ENCODE measurements at places on chromosomes 16 and 17.

DNA sequence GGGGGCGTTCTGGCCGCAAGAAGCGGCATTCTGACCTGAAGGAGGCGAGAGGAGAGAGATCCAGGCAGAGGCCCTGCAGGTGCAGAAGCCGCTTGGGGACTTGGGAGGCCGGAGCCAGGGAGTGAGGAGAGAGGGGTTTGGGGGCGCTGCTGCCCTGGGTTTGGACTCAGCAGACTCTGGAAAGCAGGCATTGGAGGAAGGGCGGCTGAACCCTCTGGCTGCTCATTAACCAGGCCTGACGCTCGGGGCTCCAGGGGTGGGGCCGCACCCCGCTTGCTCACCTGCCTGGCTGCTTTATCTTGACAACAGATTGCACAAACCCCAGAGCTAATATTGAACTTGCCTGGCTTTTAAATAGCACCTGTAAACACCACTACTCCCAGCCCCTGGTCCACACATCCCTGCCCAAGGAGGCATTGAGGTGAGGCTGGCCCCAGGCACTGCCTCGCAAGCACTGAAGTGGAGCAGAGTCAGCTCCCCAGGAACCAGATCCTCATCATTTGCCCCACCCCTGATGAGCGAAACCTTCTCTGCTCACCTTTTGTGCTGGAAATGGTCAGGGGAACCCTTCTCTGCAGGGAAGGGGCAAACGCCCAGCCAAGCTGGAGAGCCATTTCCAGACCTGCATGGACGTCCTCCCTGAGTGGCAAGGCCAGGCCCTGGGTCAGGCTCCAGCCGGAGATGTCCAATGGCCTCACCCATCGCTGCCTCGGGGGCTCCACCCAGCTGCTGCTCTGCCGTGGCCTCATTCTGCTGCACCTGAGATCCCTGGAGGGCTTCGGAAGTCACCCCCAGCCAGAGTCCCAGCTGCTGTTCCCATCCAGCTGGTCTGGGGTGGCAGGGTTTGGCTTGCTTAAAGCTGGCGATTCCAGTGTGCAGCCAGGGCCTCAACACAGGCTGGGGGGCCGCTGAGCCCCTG is 190.2 kb upstream of the GSE1 start:
- DNase-seq: no peak

DNA sequence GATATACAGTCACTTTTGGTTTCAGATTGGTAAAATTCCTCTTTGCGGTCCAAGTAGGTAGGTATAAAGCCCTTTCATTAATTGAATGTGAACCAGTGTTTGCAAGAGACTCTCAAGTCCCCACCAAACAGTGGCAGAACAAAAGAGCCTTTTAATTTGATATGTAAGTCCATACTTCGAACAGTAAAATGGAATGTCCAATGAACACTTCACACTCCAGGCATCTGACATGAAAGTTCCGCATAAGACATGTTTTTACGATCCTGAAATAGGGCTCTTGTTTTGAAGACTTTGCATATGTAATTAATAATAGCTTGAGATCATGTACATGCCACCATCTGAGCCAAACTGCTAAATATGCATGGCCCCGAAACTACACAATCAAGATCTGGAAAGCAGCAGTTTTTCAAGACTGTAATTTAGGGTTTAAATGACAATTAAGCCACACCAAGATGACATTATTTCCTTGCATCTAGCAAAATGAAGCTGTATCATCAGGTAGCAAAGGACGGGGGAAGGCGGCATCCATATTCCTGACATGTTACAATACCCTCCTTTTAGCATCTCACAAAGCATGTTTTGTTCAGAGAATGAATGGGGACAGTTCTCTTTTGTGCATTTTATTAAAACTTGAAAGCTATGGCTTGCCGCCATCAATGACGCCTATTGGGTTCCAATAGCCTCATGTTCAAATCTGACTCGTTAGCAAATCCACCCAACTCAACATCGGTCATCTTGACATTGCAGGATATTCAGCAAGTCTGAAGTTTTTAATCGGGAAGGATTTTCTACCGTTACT is 39.4 kb downstream of the LITAF start:
- no peak for DNase-seq

DNA sequence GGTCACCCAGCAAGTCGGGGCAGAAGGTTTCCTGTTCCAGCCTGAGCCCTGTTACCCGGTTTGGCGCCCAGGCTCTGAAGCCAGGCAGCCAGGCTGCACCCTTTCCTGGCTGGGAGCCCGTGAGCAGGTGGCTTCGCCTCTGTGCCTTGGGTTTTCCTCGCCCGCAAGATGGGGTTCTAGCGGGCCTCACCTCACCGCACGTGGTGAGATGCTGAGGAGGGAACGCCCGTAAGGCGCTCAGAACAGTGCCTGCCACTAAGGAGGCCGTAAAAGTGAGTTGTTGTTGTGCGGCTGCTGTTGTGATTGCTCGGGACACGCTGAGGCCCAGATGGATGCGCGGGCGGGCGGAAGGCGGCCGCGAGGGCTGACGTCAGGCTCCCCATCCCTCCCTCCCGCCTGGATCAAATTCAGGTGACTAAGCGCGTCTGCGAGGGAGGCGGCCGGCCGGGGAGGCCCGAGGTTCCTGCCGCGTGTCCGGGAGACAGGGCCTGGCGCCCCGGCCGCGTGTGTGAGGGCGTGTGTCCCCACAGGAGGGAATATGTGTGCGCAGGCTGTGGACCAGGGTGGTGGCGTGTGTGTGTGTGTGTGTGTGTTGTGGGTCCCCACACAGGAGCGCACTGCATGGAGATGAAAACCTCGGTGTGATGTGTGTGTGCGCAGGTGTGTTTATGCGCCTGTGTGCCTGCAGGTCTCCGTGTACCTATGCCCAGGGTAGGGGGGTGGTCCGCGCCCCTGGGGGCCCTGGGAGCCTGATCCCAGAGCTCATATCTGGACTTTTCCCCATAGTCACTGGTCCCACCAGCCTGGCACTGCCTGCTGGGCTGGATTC is 4.3 kb downstream of the CAMKK1 start:
- no peak for DNase-seq

- DNase-seq: no peak
Measured at GRCh38 chr17:43587647-43588046, 41.5 kb upstream of the ETV4 start.

DNA sequence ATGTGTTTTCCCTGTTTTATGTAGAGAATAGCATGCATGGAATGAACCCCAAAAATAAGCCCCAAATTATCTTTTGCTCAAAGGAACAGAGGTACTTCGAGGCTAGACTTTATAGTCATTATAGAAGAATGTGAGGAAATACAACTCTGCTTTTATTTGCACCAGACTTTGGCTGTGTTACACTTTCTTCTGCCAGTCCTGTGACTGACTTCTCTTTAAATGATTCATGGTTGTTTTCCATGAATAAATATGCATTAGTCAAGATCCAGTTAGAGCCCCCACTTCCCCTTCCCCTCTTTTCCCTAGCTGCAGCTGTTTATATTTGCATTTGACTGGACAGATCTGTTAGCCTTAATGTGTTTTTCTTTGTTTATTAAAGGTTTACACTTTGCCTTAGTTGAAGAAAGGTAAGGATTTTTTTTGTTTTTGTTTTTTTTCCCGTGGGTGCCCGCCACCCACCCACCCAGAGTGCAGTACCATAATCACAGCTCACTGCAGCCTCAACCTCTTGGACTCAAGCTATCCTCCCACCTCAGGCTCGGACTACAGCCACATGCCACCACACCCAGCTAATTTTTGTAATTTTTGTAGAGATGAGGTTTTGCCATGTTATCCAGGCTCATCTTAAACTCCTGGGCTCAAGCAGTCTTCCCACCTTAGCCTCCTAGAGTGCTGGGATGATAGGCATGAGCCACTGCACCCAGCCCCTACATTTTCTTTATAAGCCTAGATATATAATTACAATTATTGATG is 152.6 kb downstream of the CYB561 start:
- DNase-seq: no peak

GRCh38 chr16:920051-920681 is 50.6 kb downstream of the LMF1 start:
- no peak for DNase-seq

DNA sequence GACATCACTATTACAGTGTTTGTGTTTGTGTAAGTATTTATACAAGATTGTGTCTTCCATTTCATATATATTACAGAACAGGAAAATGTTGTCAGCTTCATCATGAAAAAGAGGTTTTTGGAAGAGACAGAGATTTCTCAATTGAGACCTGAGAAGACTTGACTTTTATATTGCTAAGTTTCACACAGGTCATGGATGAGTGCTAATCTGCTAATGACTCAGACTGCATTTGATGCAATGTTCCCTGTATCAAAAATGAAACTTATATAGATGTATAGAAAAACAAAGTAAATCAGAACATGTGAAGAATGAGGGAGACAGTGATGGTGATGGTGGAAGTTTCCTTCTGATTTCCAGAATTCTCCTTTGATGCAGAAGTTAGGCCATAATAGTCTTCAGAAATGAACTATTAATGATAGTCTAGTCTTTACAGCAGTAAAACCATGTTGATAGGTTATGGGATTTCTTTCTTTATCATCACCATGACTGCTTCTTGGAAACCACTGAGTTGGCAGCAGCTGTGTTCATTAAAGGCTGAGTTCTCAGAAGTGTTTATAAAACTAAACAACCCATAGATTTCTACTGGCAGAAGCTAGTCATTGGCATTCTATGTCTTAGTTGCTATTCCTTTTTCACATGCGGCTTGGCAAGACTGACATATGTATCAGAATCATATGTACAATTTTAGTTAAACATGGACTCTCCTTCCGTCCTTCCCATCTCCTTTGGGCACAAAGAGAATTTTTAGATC is 56.1 kb downstream of the PCTP start:
- DNase-seq: no peak

DNA sequence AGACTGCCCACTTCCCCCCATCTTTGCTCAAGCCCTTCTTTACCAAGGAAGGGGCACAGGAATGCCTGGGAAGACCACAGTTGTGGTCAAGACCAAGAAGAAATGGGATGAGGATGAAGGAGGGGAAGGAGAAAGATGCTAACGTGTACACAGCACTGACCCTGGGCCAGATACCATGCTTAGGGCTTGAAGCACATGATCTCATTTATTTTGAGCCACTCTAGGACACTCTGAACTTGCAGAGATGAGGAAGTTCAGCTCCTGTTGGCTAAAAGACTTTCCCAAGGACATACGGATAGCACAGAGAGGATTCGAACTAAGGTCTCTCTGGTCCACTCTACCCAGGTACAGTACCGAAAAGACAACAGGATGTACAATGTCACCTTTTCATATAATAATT is 42.6 kb downstream of the PIK3R5 start:
- no peak for DNase-seq

- no peak for DNase-seq
Measured at GRCh38 chr17:29825604-29826003, 104.4 kb downstream of the SSH2 start.

DNA sequence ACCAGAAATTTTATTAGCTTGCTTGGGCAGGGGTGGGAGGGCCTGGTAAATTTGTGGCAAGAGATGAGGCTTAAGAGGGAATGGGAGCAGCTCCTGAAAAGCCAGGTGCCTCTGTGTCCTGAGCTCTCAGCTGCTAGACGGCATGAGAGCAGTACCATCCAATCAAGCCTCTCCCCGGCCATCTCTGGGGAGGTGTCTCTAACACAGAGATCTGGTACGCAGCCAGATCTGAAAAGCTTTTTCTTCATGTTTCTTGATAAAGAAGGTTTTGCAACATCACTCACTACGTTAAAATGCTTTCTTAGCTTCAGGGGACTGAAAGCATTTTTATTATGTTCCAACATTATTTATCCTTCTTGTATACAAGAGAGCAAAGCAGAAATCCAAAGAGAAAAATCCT is 488.2 kb downstream of the RBFOX1 start:
- DNase-seq: no peak

DNA sequence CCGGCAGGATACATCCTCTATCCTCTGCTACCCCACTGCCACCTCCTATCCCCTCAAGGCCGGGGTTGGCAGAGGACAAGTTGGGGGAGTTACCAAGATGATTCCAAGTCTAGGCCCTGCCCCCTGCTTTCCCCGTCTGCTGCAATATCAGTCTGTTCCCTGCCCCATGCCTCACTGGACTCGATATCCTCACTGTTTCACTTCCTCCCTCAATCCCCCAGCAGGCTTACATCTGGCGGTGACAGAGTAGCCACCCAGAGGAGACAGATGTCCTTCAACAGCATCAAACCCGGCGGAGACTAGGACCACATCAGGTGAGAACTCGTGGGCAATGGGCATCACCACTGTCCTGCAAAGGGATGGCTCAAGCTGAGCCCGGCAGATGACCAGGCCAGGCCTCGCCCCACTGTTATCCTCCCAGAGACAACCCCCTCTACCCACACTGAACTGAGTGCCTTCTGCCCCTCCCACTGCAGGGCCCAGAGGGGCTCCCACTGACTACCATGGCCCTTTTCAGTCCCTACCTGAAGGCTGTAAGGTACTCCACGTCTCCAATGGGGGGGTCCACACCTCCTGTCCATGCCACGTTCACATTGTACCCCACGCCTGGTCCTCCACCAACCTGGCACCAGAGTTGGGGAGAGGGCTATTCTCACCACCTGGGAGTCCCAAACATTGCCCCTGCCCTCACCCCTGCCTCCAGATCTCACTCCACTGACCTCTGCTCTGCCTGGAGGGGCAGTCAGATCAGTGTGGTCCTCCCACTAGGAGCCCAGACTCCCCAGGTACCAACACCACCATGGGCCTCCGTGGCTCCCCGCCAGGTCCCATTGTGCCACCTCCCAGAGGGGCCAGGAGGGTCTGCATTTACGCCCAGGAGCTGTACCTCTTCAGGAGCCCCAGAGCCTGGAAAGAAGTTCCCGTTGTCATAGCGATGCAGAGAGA is 9.6 kb downstream of the G6PC3 start:
- DNase-seq: no peak

GRCh38 chr16:78390508-78391324 is 291.3 kb downstream of the WWOX start:
- DNase-seq: no peak

- DNase-seq: no peak
Measured at GRCh38 chr16:56137269-56137668, 54.0 kb upstream of the GNAO1 start.

DNA sequence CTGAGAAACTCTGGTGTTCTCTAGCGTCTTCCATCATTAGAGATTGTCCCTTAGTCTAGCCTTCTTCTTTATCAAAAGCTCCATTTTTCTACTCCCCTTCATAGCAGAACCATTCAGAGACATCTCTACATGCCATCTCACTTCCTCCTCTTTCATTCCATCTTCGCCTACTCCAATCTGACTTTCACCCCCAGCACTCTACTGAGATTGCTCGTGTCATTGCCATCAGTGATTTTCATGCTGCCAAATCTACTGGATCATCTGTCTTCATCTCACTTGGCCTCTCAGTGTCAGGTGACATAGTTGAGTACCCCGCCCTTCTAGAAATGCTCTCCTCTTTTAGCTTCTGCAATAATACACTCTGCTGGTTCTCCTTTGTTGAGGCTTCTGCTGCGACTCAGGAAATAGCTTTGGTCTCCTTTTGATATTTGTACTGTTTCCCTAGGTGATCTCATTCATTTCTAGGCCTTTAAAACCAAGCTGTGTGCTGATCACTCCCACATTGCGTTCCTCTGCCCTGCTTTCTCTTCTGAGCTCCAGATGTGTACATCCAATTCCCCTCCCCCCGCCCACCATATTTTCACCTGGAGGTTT is 119.1 kb downstream of the FTO start:
- no peak for DNase-seq

GRCh38 chr17:8896641-8897635 is 29.5 kb upstream of the PIK3R6 start:
- no peak for DNase-seq

GRCh38 chr17:4188076-4188475 is 45.1 kb downstream of the CYB5D2 start:
- DNase-seq: no peak

GRCh38 chr17:29157310-29157709 is 22.9 kb downstream of the MYO18A start:
- DNase-seq: no peak

- DNase-seq: no peak
Measured at GRCh38 chr16:85384833-85385462, 228.2 kb upstream of the GSE1 start.

Measured in activated naive CD8-positive, alpha-beta T cell treated with anti-CD3 and anti-CD28 coated beads, Interleukin-2, amount 50 U/mL, for 16 hours (primary cell).